AML-193 (cell line): ENCODE measurements at places on chromosomes 16 and 17.

GRCh38 chr17:79814974-79815835 lies 18.3 kb upstream of the CBX8 start:
- no peak for DNase-seq

- no peak for DNase-seq
Measured at GRCh38 chr16:27275394-27275793, 6.8 kb upstream of the NSMCE1 start.

DNA sequence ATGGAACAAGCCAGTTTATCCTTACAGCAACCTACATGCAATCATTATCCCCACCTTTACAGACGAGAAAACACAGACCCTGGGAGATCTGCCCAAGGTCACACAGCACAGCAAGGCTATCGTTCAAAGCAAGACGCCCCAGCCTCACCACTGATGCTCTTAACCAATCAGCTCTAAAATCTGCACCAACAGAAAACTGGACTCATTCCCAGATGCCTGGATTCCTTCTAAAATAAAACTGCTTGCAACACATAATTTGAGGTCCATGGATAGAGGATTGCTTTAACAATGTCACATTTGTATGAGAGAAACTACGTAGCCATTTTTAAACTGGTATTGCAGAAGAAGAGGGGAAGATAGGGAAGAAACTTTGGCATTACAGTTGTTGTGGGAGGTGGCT lies 6.8 kb downstream of the COTL1 start:
- no peak for DNase-seq

GRCh38 chr16:15951852-15952251 lies 2.4 kb downstream of the ABCC1 start:
- DNase-seq: no peak

DNA sequence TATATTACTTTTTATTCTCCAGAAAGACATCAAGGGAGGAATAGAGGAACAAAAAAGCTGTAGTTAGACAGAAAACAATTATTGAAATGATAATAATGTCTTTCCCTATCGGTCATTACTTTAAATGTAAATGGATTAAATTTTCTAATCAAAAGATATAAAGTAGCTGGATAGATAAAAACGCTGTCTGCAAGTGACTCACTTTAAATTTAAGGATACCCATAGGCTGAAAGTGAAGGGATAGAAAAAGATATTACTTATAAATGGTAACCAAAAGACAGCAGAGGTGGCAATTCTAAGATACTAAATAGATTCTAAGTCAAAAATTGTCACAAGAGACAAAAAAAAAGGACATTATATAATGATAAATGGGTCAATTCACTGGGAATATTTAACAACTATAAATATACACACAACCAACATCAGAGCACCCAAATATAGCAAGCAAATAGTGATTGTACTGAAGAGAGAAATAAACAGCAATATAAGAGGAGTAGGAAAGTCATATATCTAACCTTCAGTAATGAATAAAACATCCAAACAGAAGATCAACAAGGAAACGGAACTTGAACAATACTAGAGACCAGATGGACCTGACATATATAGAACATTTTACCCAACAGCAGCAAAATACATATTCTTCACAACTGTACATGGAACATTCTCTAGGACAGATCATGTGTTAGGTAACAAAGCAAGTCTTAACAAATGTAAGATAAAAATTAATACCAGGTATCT lies 116.9 kb downstream of the BRIP1 start:
- DNase-seq: no peak

- peak; percentile 84 for DNase-seq
Measured at GRCh38 chr16:81478876-81479511, 34.4 kb downstream of the CMIP start.

DNA sequence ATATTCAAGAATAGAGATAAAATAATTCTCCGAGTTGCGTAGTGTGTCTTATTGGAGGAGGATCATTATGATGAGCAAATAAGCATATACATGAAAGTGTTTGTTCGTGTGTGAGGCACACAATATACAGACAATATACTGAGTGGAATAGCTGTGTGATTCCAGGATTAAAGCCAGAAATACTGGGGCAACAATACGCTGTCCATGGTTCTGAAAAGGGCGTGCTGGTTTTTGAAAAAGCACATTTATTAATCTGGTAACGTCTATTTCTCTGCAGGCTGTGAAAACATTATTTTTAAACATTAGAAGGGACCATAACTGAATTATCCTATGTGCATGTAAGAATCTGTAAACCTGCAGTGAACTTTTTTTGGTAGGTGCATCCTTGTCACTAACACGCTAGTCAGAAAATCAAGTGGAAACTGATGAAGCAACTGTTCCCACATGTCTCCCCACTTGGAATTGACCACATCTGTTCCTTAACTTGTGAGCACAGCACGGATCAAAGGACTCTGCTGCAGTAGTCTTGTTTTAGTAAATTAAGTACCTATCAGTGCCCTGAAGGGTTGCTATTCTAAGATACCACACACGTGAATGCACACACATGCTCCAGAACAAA lies 346.0 kb downstream of the GRIN2A start:
- DNase-seq: no peak

DNA sequence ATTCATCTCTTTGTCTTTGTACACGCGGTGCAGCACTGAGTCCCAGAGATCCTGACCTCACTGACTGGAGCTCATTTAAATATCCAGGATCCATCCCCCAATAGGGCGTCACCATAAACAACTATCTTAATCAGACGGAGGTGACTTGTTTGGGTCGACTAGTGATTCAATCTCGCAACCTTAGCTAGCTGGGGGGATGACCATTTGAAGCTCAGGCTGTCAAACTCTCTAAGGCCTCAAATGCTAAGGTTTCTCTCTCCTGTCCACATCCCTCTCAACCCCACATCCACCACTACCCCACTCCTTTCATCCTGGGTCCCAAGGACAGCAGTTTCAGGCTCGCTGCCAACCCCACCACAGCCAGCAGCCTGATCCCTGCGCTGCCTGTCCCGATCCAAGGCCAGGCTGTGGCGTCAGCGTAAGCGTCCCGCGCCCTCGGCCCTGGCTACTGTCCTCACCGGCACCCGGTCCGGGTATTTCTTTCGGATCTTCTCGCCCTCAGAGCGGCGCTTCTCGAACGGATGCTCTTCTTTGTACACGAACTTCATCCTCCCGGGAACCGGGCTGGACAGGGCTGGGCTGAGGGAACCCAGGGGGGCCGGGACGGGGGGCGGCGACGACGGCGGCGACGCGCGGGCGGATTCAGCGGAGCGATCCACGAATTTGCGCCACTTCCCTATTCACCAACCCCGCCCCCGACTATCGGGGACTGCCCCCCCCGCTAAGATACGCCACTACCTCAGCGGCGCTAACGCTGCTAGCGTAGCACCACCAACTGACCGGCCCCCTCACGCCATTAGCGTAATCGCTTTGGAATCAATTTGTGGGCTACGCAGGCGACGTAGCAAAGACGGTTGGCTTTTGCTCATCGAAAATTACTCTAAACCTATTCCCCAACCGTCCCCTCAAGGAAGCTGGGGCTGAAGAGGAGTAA lies at the start of gene GABARAP:
Gene GABARAP (minus strand): TSS at position 667 of the 934 bp plus-strand sequence. CDS start 119 bp downstream, at position 548.
- peak; percentile 47 for DNase-seq

DNA sequence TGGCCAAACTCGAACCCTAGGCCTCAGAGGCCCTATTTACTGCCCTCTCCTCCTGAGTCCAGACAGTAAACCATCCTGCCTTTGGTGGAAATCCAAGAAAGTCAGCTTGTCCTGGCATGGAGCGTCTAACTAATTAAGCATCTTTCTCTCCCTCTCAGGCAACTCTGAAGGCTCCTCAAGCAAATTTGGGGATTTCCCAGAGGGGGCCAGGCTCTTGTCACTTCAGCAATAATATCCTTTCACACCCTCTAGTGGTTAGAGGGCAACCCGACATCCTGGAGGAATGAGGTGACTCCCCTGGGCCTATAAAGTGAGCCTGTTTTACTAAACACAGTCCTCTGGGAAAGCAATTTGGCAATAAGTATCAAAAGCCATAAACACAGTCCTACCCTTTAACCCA lies 60.4 kb downstream of the NOG start:
- peak; percentile 7 for DNase-seq

DNA sequence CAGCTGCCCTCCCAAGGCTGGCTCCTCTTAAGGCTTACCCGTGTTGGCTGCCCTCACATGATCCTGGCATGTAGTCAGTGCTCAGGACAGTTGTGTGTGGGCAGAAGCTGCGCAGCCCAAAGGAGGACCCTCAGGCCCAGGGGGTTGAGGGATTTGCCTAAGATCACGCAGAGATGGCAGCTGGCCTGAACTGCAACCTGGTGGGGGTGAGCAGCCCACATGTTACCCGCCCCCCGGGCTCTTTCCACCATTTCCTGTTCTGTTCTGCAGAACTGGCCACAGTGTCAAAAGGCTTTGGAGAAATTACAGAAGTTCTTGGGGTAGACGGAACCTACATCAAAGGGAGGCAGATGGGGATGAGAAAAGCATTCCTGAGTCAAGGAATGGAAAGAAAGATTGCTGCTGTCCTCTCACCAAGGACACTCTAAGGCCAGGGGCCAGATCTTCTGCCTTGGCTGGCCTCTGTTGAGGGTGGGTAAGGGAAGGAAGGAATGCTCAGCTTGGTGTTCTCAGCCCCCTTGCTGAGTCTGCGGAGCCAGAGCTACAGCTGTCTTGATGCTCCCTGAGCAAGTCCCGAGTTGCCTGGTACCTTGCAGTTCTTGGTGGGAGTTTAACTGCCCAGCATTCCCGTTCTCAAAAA lies 53.0 kb downstream of the EPN2 start:
- DNase-seq: peak; percentile 41

DNA sequence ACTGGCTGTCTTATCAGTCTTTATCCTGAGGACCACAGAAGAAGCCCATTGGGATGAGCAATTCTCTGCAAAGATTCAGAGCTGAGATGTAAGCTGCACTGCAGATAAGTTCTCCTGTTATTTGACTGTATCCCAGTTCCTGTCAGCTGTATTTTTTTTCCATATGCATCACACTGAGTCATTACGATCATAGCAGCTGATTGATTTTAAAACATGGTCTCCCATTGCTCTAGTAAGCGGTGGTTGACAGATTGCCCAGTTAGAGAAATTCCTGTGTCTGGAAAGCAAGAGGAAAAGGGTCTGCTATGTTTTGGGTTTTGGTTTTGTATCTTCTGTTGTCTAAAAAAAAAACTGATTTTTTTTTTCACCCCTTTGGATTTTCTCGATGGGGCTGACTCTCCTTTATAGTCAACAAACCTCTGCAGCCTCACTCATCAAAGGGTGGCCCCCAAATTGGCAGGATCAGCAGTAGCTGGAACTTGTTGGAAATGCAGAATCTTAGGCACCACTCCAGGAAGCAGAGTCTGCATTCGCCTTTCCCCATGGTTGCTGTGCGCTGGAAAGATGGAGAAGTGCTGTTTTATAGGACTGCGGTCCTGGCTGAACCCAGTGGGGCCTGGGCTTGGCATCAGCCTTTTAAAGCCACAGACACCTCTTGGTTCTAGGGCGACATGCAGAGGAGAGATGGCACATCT lies 220.1 kb upstream of the MPHOSPH6 start:
- DNase-seq: no peak

GRCh38 chr16:89150981-89151380 lies 20.6 kb upstream of the CDH15 start:
- DNase-seq: no peak

DNA sequence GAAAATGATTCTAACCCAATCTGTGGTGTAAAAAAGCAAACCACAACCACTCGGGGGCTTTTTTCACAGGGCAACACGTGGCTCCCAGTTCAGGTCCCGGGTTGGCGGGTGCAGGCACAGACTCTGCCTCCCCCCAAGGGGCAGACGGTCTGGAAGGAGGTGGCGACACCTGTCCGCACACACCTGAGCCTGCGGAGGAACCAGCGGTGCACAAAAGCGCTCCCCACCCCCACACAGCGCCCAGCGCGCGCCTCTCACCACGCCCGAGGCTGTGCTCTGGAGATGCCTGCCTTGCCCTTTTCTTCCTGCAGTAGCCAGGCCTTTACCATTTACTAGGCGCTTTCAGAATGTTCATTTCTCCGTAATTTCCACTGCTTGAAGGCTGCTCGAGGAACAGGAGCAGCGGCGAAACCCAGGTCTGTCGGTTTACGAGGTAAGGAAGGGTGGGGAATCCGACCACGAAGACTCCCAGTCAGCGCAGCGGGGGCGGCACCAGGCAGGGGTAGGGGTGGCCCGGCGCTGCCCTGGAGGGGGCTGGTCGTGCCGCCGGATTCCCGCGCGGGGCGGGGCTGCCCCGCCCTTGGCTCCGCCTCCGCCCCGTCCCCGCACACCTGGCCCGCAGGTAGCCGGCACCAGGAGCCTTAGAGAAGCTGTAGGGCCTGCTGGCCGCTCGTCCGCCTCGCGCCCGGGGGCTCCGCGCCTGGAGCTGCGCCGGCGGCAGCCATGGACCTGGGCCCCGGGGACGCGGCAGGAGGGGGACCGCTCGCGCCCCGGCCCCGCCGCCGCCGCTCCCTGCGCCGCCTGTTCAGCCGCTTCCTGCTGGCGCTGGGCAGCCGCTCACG lies at the start of gene USP43:
Gene USP43 (plus strand): TSS at position 608 of the 842 bp plus-strand sequence. CDS start 116 bp downstream, at position 724.
- no peak for DNase-seq

DNA sequence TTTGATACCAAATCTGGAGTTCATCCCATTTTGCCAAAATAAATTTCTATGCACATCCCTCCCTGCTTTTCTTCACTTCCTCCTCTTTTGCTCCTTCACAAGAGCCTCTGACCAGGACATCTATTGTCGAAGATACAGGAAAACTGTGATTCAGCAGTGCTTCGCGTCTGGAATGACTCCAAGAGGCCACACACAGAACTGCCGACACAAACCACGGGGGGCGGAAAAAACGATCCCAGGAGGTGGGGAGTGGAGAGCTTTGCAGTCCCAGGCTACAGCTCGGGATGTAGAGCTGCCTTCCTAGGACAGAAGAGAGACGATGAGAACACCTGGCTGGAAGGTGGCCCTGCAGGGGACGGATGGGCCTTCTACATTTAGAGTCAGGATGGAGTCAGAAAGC lies 102.8 kb downstream of the XYLT1 start:
- no peak for DNase-seq

- DNase-seq: no peak
Measured at GRCh38 chr17:80379348-80379747, 35.6 kb upstream of the ENDOV start.

GRCh38 chr17:50133769-50134099 lies 3.8 kb upstream of the SAMD14 start:
- DNase-seq: no peak

DNA sequence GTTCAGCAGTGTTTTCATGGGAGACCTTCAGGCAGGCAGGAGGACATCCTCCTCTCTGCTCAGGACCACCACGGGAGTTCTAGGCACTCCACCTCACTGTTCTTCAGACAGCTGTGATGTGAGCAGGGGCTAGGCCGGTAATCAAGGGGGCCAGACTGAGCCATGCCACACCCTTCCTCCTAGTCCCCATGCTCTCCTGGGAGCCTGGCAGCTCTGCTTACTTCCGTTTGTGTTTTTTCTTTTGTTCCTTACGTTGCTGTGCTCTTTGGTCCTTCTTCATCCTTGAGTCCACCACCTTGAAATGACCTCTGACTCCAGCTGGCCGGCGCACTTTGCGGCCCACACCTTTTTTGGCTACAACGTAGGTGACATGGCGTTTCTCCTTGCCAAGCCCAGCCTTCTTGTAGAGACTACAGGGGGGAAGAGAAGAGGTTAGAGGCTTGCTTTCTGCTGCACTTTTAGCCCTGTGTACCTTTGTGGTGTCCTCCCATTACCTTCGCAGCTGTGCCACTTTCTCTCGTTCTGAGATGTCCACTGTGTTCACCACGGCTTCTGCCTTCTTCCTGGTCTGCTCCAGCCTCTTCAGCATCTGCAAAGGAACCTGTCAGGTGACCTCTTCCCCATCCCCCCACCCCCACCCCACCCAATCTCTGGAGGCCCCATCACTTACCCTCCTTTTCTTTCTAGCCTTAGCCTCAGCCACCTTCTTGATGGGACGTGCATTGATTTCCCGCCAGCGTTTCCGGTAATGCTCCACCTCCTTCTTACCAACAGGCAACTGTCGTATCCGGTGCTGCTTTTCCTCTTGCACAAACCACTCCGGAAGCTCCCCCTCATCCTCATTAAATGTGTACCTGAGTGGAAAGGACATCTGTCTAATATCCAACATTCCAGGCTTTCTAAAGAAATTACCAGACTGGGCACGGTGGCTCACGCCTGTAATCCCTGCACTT lies 7.4 kb upstream of the PSMC5 start:
- DNase-seq: no peak
